Left ventricle myocardium superior (tissue), 1 donor: ENCODE measurements at places on chromosomes 12 and 14. TPM values are rescaled to one million over a fixed set of nuclear protein-coding genes. Genes with fewer than 3 reads are reported as not detected.

C12orf50 gene
- not detected for total RNA-seq

NR4A1 gene
- total RNA-seq, result 58.9 TPM

NEUROD4 gene
- total RNA-seq, result not detected

EPYC gene
- total RNA-seq, result not detected

TEX22 gene
- total RNA-seq, result 1.6 TPM

TAS2R31 gene
- 0.67 TPM for total RNA-seq

BATF gene
- 0.74 TPM for total RNA-seq

DNA sequence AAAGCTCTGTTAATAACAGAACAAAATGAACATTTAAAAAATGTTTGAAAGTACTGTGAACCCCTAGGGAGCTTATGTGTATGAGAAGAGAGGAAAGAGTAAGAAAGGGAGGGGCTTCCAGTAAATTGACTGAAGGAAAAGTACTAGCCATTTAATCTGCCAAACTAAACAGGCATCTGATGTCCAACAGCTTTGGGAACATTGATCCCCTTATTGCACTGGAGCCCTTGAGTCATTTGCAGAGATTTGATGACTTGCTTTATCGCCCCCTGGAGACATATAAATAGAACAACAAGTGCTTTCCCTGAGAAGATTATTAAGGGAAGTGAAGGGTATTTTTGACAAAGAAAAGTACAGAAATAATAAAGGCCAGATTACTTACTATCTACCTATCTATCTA lies 319.3 kb upstream of the NOVA1 start:
- DNase-seq, result no peak

GRCh38 chr12:1422604-1423315 lies 171.6 kb downstream of the FBXL14 start:
- no peak for DNase-seq

DNA sequence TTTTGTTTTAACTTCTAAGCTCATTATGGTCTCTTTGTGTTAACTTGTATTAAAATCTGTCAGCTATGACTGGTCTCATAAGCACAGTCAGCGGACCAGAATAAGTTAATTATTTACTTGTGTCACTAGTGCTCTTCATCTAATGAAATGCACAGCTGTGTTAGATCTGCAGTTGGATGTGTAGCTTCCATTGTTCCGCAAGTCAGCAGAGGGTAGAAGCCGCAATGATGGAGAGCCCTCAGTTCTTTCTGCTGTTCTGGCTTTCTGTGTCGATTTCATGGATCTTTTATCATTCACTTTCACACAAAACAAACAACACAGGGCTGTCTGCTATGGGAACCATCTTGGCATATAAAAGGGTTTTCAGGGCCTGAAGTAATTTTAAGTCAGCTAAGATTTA lies 89.3 kb upstream of the RFX4 start:
- no peak for DNase-seq

GRCh38 chr14:33282331-33283230 lies 343.9 kb downstream of the NPAS3 start:
- no peak for DNase-seq

- no peak for DNase-seq
Measured at GRCh38 chr14:53450871-53451270, 297.7 kb upstream of the DDHD1 start.

DNA sequence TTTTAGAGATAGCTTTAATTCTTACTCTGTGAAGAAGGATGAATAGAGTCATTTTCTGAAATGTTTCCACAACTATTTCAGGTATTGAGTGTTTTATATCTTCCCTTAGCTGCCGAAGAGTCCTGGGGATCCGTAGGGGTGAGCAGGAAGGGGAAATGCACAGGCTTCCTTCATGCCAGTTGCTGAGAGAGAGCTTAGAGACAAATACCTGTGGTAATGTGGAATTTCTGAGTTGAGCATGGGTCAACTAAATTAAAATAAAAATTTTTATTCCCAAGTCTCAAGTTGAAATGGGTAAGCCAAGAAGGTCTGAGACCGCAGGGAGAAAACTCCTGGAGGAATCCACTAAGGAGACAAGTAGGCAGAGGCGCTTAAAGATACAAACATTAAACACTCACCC lies 185.7 kb downstream of the DAD1 start:
- DNase-seq, result no peak

DNA sequence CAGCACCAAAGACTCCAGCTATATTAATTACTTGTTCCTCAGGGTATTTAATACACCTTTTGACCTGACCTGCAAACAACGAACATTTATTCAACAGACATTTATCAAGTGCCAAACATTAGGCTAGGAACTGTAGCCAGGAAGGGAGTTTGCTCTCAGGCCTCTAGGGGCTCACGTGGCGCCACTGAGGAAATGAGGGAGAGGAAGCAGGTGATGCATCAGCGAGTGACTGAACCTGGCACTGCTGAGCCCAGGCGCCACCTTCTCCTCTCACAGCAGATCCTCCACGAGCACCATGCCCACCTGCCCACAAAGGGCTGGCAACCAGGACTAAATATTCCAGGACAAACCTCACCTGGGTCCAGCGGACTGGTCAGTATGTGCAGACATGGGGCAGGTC lies 50.2 kb downstream of the SETD3 start:
- DNase-seq, result peak; percentile 40

DNA sequence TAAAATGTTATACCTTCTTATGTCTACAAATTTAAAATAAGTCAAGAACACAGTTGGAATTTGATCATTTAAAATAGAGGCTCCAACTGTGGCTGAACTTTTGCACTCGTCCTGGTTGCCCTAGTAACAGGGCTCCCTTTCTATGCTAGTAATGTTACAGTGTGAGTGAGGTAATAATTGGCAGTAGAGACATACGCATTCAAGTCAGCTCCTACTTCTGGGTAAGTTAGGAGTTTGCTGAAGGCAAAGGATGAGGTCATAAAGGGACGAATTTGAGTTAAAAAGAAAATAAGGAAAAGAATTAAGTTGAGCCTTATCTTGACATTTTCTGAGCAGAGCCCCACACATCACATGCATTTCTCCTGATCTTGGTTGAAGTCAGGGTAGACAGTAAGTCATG lies 129.1 kb downstream of the TMEM117 start:
- no peak for DNase-seq

- no peak for DNase-seq
Measured at GRCh38 chr14:65128096-65128495, 25.8 kb upstream of the MAX start.

GRCh38 chr12:38516418-38516817 lies 199.8 kb downstream of the ALG10B start:
- no peak for DNase-seq

- no peak for DNase-seq
Measured at GRCh38 chr14:88166616-88167015, 156.5 kb downstream of the KCNK10 start.

GRCh38 chr14:81137316-81137715 lies 83.4 kb downstream of the GTF2A1 start:
- DNase-seq, result no peak

DNA sequence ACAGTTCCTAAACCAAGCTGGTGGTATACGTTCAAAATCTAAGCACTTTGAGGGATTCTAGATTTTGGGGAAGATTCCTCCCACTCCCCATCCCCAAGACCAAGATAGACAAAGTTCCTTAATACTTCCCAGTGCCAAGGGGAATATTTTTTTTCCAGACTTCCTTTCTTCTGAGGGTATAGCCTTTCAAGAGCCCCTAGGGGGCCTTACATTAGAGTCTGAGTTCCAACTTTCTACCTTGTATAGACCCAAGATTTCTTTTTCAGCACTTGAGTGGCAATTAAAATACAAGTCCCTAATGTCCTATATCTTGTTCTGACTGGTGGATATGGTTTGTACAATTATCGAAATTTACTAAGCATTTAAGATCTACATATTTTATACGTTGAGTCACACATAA lies 28.7 kb upstream of the SOS2 start:
- no peak for DNase-seq

DNA sequence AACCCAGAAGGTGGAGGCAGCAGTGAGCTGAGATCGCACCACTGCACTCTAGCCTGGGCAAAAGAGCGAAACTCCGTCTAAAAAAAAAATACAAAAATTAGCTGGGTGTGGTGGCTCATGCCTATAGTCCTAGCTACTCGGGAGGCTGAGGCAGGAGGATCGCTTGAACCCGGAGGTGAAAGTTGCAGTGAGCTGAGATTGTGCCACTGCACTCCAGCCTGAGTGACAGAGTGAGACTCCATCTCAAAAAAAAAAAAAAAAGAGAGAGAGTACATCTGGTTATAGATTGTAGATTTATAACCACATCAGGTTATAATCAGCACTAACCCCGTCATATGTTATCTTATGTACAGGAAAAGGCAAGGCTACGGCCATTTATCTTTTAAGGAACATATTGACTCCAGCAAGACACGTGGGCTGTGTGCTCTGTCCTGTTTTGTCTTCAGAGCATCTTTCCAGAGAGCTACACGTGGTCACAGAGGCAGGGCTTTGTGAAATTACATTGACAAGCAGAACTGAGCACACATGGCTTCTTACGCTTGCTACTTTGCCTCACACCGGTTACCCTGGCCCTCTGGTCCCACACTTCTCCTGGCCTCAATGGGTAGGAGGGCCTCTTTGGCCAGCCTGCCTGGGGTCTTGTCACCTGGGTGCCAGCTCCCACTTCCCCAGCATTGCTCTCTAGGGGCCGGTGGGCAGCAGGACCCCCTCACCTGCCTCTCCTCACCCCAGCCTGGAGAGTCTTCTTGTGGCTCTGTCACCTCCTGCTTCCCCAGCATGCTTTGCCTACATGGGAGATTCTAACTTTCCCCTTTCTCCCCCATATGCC lies 6.8 kb upstream of the DYNC1H1 start:
- no peak for DNase-seq

- DNase-seq, result no peak
Measured at GRCh38 chr12:11965258-11965910, 105.4 kb upstream of the BCL2L14 start.
